NCI-H1930 (cell line): ENCODE measurements at places on chromosomes 5 and 9.

DNA sequence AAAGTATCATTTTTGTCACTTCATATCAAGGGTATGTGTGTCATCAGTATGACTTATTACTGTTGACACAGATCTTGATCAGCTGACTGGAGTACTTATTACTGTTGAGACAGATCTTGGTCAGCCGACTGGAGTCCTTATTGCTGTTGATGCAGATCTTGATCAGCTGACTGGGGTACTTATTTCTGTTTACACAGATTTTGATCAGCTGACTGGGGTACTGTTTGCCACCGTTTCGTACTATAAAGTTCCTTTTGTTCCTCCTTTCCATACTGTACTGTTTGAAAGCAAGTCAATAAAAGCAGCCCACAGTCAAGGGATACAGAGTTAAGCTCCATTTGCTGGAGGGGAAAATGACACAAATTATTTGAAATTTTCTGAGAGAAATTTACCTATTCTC lies 347.3 kb downstream of the CDH12 start:
- DNase-seq = no peak

DNA sequence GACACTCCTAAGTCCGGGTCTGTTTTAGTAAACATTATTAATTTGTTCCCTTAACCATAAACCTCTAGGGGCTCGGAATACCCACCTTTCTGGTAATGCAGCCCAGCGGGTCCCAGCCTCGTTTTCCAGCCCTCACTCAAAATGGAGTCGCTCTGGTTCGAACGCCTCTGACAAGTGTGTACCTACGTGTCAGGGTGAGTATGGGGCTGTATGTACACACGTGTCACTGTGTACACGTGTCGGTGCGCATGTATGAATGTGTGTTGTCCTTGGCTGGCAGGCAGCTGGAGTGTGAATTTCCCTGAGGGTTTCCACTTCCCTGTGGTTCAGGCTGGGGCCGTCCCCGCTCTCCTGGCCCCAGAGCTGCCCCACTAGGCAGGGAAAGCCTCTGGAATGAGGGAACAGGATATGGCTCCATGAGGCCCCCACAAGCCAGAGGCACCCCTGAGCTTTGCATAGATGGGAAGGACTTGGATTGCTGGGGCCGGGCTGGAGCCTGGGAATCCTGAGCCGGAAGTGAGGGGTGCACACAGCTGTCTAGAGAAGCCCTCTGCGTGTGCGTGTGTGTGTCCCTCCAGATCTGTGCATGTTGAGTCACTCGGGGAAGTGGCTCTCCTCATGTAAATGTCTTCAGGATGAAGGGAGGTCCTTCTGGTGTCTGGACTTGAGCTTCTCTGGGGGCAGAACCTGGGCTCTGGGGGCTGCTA lies 160.8 kb upstream of the IER5L start:
- no peak for DNase-seq

- DNase-seq = no peak
Observed at GRCh38 chr9:90974016-90974415, 172.4 kb downstream of the SYK start.

- no peak for DNase-seq
Observed at GRCh38 chr9:128913048-128913900, 7.5 kb upstream of the PHYHD1 start.

GRCh38 chr9:93130861-93131481 lies 3.1 kb downstream of the NINJ1 start:
- DNase-seq = no peak

- DNase-seq = no peak
Observed at GRCh38 chr9:73172901-73173215, 21.2 kb downstream of the ANXA1 start.

DNA sequence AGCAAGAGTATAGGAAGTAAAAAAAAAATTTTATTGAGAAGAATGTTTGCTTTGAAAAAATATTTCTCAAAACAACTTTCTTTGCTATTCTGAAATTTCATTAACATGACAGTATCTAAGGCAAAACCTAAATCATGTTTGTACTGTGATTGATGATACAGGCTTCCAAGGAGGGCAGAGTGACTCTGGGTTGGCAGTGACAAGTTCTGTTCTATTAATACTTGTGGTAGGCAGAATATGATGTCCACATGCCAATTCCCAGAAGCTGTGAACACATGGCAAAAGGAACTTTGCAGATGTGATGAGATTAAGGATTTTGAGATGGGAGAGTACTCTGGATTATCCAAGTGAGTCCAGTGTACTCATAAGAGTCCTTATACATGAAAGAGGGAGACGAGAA lies 16.6 kb downstream of the CCDC125 start:
- no peak for DNase-seq
